ENCODE measurements at places on chromosomes 16 and 17. TPM values are rescaled to one million over a fixed set of nuclear protein-coding genes. Genes with fewer than 3 reads are reported as not detected.

KRT17 gene
- total RNA-seq = 0.25 TPM

MEOX1 gene
- total RNA-seq = 1.0 TPM

GUCY2D gene
- total RNA-seq = not detected

GLP2R gene
- not detected for total RNA-seq

TMC8 gene
- 0.13 TPM for total RNA-seq

GAS2L2 gene
- under 0.01 TPM for total RNA-seq

ZNF785 gene
- 9.6 TPM for total RNA-seq

NXN gene
- 163 TPM for total RNA-seq

OR3A3 gene
- not detected for total RNA-seq

ACSM5 gene
- 5.6 TPM for total RNA-seq

CD300LG gene
- not detected for total RNA-seq

DPEP1 gene
- total RNA-seq = 0.13 TPM

B3GNT9 gene
- total RNA-seq = 2.4 TPM

TBX21 gene
- not detected for total RNA-seq

TP53TG3F gene
- total RNA-seq = not detected

CX3CL1 gene
- total RNA-seq = 4.0 TPM

CDH1 gene
- not detected for total RNA-seq

KRT9 gene
- not detected for total RNA-seq

CIITA gene
- total RNA-seq = under 0.01 TPM

FAM20A gene
- not detected for total RNA-seq

KLHL10 gene
- total RNA-seq = under 0.01 TPM

HYDIN gene
- not detected for total RNA-seq

CCL18 gene
- not detected for total RNA-seq

MYO18A gene
- total RNA-seq = 26.7 TPM

SLC22A31 gene
- total RNA-seq = not detected

RNU2-1 gene
- not detected for total RNA-seq

KCNJ16 gene
- not detected for total RNA-seq

RMI2 gene
- 6.7 TPM for total RNA-seq

GRB7 gene
- 0.13 TPM for total RNA-seq

GHDC gene
- total RNA-seq = 27.6 TPM

PDIA2 gene
- not detected for total RNA-seq

PTX4 gene
- under 0.01 TPM for total RNA-seq

PRSS21 gene
- total RNA-seq = 0.89 TPM

CD300C gene
- not detected for total RNA-seq

FBXL16 gene
- total RNA-seq = under 0.01 TPM

ASB16 gene
- total RNA-seq = not detected

DOC2B gene
- 10.5 TPM for total RNA-seq

SSTR5 gene
- total RNA-seq = 0.38 TPM

ATP1B2 gene
- total RNA-seq = not detected

SLC4A1 gene
- total RNA-seq = not detected

HBA2 gene
- total RNA-seq = not detected

CDH11 gene
- total RNA-seq = 1.5 TPM
